ENCODE measurements at places on chromosomes 12 and 14. TPM values are rescaled to one million over a fixed set of nuclear protein-coding genes. Genes with fewer than 3 reads are reported as not detected.

DNA sequence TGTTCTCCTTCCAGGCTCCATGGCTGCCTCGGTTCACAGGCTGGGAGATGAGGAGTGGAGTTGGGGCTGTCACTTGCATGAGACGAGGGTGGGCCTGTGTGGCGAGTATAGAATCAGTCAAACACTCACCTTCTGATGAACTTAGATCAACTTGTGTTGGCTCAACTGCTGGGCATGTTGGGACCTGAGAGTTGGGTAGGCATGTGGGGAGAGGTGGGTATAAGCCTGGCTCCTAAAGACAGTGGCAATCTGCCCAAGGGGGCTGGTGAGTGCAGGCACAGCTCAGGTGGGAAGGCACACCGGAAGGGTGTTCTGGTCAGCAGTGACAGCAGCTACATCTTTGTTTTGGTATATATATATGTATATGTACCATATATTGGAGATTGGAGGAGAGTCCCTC, 30.1 kb upstream of the TDRD9 start:
- DNase-seq: no peak

The MYF5 gene
- 29.5 TPM for polyA plus RNA-seq

GRCh38 chr12:90036637-90037036, 328.0 kb upstream of the ATP2B1 start:
- DNase-seq: no peak

The STAT2 gene
- polyA plus RNA-seq: 71.4 TPM

- no peak for DNase-seq
These were observed 2.5 kb upstream of the LALBA start for GRCh38 chr12:48572326-48572725.

GRCh38 chr14:80206351-80207080, 4.8 kb downstream of the DIO2 start:
- DNase-seq: no peak

- DNase-seq: no peak
These were observed 615 bp downstream of the TARBP2 start for GRCh38 chr12:53501615-53502181.

The AQP6 gene
- polyA plus RNA-seq: 0.09 TPM

GRCh38 chr12:31887109-31887811, 72.0 kb upstream of the RESF1 start:
- no peak for DNase-seq

The RTN1 gene
- 2.4 TPM for polyA plus RNA-seq

DNA sequence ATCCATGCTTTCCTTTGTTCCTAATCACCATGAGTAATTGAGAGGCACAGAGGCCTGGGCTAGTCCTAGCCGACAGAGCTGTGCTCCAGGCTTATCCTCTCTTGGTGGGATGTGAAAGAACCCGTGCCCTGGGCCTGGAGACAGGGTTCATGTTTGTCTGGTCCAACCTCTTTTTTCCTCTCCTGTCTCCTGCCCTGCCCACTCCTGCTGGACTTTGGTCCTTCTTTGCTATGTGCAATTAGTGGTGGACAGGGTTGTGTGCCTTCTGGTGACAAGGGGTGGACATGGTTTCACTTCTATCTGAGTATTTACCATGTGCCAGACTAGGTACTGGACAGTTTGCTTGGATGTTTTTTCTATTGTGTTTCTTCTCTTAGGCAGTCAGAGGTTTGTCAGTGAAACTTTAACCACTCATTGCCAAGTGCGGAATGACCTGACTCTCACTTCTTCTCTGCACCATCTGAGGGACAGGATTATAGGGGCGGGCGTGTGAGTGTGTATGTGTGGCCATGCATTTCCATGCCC, 126.1 kb downstream of the SMOC1 start:
- no peak for DNase-seq
